CD4-positive, alpha-beta memory T cell (primary cell): ENCODE measurements at places on chromosomes 6 and 20.

- DNase-seq, result no peak
Observed at GRCh38 chr6:79391480-79391879, 145.8 kb downstream of the LCA5 start.

- DNase-seq, result no peak
Observed at GRCh38 chr6:15395087-15395486, 149.2 kb downstream of the JARID2 start.

- no peak for DNase-seq
Observed at GRCh38 chr6:106631346-106631745, 2.0 kb downstream of the QRSL1 start.

DNA sequence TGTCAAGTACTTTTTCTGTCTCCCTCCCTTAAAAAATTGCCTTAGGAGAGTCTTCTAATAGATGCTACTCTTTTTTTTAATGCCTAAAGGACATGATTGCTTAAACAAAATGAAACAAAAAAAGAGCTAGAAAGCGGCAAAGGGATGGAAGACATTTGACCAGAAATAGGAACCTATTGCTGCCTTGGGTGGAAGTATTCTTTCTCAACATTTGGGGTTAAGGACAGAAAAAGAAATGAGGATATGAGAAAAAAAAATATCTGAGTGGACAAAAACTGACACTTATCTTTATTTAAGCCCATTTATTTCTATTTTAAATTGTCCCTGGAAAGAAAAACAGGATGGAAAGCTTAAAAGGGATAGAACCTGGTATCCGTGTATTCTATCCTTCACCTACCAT is 664.9 kb upstream of the CITED2 start:
- no peak for DNase-seq

GRCh38 chr6:111973118-111973761 is 80.7 kb upstream of the CCN6 start:
- peak; percentile 91 for DNase-seq

- DNase-seq, result no peak
Observed at GRCh38 chr6:16028966-16029365, 99.9 kb upstream of the MYLIP start.

GRCh38 chr20:47003223-47003622 is 108.6 kb downstream of the EYA2 start:
- DNase-seq, result no peak

- DNase-seq, result no peak
Observed at GRCh38 chr6:41684311-41685180, 46.3 kb downstream of the MDFI start.

DNA sequence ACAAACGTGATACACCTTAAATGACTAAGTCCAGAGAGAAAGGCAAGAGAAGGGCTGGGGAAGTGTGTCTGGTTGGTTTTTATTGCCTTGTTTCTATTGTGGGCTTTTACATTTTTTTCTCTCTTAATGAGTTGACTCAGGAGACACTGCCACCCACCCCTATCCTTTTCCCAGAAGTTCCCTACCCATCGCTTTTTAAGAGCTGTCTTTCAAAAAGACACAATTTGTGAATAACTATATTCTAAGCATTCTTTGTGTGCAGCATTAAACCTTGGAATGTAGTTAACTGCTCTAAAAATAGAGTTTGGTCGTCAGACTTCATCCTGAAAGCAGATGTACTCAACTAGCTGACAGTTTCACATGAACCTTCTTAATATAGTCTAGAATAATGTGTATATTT is 174.9 kb downstream of the ISM1 start:
- DNase-seq, result no peak

DNA sequence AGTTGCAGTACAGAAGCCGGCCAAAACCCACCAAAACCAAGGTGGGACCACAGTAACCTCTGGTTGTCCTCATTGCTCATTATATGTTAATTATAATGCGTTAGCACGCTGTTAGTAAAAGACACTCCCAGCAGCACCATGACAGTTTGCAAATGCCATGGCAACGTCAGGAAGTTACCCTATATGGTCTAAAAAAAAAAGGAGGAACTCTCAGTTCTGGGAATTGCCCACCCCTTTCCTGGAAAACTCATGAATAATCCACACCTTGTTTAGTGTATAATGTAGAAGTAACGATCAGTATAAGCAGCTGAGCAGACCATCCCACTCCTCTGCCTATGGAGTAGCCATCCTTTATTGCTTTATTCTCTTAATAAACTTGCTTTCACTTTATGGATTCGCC is 148.6 kb upstream of the EXOC2 start:
- DNase-seq, result no peak
